Stimulated activated CD8-positive, alpha-beta memory T cell treated with anti-CD3 and anti-CD28 coated beads, Interleukin-12 subunit alpha, Interleukin-12 subunit beta, amount 100 ng/mL, for 4 hours (primary cell): ENCODE measurements at places on chromosomes 2 and 18.

- DNase-seq = no peak
These were observed 143.2 kb downstream of the RHBDD1 start for GRCh38 chr2:226979004-226979403.

GRCh38 chr2:16331772-16332171 is 333.9 kb downstream of the CYRIA start:
- no peak for DNase-seq

- no peak for DNase-seq
These were observed 19.9 kb upstream of the NEDD4L start for GRCh38 chr18:58024139-58024538.

DNA sequence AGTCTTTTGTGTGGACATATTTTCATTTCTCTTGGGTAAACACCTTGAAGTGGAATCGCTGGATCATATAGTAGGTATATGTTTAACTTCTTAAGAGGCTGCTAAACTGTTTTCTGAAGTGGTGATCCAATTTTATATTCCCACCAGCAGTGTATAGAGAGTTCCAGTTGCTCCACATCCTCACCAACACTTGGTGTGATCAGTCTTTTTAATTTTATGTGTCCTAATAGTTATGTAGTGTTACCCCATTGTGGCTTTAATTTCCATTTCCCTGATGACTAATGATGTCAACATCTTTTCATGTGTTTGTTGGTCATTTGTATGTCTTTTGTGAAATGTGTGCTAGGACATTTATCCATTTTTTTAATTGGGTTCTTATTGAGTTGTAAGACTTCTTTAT is 56.9 kb downstream of the DGKD start:
- DNase-seq = no peak

DNA sequence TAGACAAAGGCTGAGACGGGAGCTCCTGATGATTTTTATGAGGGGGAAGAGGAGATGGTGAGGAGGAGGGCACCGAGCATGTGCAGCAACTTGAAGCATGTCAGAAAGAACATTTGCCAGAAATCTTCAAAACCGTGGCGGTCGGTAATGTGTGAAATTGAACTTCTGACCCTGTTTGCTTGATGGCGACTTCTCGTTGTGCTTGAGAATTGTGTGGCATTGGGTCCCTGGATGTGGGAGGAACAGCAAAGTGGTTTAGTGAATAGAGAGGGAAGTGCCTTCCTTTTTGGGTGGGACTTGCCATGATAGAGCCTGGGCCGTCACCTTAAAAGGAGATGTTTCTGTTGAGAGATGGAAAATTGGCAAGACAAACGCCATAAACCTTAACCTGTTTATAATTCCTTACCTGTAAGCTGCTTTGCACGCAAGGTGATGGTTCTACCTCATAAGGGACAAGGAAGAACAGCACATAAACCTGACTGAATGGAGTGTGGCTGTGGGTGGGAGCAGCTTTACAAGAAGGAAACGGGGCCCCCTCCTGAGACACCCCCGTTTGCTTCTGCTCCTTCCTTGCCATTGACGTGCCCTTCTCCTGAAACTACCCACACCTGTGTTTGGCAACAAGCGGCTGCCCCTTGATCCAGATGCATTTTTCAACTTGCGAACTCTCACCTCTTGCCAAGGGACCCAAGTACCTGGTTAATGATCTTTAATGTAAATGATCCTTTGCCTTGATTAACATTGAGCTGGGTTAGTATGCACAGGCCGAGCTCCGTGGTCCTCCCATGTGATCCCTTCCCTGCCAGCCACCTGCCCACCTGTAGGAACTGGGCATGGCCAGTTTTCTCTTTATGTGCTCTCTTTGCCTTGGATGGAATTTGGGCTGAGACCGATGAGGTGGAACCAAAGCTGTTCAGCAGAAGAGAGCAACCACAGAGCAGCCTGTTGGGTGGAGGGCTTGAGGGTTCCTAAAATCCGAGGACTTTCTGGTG is 153.2 kb downstream of the NEDD4L start:
- DNase-seq = no peak

DNA sequence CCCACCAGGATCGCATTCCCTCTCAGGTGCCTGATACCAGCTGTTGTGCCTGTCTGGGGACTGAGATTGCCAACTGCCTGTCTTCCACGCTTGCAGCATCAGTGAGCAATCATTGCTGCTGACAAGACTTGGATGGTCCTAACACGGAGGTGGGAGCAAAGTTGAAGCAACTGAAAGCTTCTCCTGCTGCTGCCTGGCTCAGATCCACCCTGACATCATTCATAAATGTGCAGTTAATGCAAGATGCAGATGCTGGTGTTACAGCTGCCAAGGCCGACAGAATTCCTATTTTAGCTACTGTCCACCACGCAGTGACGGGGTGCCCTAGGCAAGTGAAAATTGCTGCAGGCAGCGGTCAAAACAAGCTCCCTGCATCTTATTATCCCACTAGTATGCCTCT is 131.4 kb downstream of the VWC2L start:
- no peak for DNase-seq

GRCh38 chr2:177331466-177331997 is 61.0 kb upstream of the AGPS start:
- no peak for DNase-seq

DNA sequence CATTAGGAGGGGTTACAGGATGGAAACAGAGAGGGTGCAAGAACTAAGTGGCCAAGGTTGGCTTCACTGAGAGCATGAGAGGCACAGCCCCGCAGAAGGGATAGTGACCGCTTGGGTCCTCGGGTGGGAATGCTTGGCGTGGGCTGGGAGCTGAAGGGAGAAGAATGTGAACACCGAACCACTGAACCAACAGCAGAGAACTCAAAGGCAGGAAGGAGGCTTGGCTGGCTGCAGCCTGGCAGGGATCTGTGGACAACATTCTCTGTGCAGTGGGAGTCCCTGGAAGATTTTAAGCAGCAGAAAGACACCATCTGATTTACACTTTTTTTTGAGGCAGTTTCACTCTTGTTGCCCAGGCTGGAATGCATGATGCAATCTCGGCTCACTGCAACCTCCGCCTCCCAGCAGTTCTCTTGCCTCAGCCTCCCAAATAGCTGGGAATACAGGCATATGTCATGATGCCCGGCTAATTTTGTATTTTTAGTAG is 33.9 kb downstream of the SOWAHC start:
- no peak for DNase-seq

GRCh38 chr2:98479371-98479770 is 34.7 kb downstream of the INPP4A start:
- DNase-seq = no peak

GRCh38 chr2:210965472-210965871 is 409.1 kb downstream of the CPS1 start:
- DNase-seq = no peak

GRCh38 chr2:176813621-176814049 is 399.0 kb upstream of the HNRNPA3 start:
- DNase-seq = no peak

GRCh38 chr2:20156836-20157192 is 68.1 kb downstream of the SDC1 start:
- no peak for DNase-seq

DNA sequence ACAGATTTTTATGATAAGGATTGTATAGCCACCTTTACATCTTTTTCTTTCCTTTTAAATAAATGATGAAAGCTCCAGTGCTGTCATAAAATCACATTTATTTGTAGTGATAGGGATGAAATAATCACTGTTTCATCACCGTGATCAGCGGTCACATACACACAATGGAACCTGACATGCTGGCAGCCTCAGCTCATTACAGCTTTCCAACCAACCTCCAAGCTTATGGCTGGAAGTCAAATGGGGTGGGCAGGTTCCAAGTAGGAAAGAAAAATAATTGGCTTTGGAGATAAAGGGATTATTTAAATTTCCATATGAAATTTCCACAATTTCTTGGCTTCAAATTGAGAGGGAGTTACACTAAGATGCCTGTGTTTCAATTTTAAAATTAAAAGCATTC is 251.3 kb downstream of the PLCL1 start:
- no peak for DNase-seq

- DNase-seq = no peak
These were observed 286.2 kb upstream of the TRIB2 start for GRCh38 chr2:12430407-12431133.

DNA sequence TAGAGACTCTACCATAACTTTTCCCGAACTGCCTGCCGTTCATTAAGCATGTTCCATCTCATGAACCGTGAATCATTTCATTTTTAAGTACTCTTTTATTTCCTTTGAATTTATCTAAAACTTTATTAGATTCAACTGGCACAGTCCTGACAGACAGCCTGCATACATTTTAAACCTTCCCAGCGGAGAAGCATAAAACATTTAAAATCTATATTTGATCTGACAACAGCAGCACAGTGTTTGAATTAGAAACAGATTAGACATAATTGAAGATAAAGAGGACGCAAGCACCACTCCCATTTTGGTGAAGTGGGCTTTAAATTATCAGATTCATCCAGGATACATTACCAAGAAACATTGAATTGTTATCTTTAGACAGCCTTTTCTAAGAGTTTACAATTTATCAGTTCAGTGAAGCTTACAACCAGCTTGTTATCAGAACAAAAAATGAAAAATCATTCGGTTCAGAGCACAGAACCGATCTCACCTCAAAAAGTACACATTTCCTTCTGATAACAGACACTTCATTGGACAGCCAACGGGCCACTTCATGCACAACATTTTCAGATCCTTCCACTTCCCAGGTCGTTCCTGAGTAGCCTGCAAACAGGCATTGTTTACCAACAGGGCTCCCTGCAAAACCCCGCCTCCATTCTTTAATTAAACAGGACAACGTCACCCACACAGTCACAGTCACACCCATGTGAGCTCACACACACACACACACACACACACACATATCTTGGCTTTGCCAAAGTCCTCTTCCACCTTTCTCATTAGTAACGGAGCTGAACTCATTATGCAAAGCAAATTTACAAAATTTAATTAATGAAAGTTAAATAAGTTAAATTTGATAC is 171.2 kb downstream of the SP3 start:
- no peak for DNase-seq

- no peak for DNase-seq
These were observed 48.8 kb downstream of the ANKRD44 start for GRCh38 chr2:197261808-197262226.

- DNase-seq = no peak
These were observed 548.6 kb upstream of the HS6ST1 start for GRCh38 chr2:128867311-128867710.

DNA sequence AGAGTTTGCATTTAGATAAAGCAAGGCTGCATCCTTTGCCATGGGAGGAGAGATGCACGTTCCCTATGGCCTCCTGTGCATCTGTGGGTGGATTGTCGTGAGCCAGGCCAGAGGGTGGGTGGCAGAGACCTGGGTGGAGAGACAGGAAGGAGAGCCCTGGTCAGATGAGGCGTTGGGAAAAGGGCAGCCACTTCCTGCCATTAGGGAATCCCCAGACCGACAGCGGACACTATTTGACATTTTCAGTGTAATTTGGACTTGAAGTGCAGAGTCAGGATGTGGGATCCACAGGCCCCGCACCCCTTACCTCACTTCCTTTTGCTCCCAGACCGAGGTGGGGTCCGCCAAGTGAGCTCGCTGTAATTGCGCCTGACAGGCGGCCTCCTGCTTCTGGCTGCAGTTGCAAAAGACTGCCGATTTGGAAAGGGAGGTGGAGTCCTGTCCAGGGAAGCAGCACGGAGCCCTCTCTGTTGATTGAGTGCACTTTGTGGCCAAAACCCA is 150.0 kb downstream of the DYSF start:
- DNase-seq = no peak

GRCh38 chr18:1078301-1078700 is 173.6 kb downstream of the ADCYAP1 start:
- DNase-seq = no peak

GRCh38 chr2:64218137-64218802 is 74.0 kb upstream of the PELI1 start:
- DNase-seq = no peak

- DNase-seq = no peak
These were observed 24.7 kb upstream of the PNPT1 start for GRCh38 chr2:55718165-55719008.

DNA sequence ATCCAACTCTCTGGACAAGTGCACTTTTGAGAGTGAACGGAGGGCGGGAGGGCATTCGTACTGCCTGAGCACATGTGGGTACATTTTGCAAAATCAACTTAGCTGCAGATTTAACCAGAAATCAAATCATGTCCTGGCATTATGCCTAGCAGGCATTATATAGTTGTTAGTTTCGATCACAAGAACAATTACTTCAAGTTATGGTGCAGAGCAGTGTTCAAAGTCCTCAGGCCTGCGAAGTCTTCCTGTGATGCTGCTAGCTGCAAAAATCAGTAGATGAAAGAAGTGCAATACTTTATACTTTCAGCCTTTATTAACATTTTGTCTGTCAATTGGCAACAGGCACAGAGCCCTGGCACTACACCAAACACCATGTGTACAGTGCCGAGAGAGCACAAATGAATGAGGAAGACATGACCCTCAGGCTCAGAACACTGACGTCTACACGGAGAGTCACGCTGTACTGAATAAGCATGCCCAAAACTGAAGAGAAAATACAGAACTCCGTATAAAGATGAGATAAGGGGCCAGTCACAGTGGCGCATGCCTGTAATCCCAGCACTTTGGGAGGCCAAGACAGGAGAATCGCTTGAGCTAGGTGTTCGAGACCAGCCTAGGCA is 92.1 kb upstream of the CREB1 start:
- DNase-seq = no peak

GRCh38 chr2:238614376-238614775 is 187.6 kb downstream of the ASB1 start:
- no peak for DNase-seq

- DNase-seq = no peak
These were observed 99.5 kb upstream of the ITGB6 start for GRCh38 chr2:160299540-160299939.

DNA sequence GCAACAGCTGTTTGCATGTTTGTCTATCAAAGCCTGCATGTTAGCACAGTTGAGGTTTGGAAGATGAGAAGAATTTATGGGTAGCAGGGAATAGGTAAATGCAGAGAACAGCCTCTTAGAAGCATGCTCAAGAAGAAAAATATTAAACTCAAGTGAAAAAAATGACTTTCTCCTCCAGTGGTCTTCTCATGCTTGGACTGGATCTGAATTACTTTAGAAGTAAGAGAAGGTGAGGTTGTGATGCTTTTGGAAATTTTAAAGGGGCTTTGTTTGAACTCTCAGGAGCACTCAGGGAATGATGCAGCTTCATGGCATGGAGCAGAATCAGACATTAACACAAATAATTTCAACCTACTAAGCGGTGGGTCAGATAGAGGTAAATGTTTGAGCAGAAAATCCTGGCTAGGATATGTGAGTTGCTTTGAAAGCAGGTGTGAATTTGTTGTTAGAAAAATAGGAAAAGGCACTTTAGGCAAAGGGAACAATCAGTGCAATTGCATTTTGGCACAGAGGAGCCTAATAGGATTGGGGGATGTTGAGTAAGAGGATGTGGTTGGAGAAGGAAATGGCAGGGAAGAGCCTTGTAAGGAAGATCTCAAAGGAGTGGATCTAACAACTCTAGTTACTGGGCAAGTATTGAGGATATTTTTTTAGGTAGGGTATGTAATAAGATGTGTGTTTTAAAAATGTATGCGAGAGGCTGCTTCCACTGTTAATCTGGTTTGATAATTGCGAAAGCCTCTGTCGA is 76.3 kb downstream of the DDX1 start:
- no peak for DNase-seq

- no peak for DNase-seq
These were observed 6.2 kb upstream of the ING5 start for GRCh38 chr2:241695651-241696050.
